ENCODE measurements at places on chromosomes 3 and 15.

GRCh38 chr15:84829428-84829827 is 12.3 kb downstream of the ALPK3 start:
- DNase-seq, result no peak

DNA sequence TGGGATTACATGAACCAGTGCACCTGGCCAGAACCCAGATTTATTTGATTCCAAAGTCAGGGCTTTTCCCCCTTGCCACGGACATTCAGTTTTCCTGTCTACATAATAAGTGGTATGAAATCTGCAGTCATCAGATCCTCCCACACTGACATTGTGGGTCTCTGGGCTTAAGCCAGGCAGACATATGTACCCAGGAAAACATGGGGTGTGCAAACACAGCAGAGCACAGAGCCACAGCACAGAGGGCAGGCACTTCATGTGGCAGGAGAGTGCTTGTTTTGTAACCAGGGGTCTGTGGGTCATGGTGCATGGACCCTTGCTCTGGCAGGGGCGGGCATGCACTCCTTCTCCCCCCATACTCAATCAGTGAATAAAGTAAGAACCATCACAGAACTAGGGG is 6.1 kb upstream of the ABTB1 start:
- no peak for DNase-seq

- no peak for DNase-seq
These were observed 46.8 kb downstream of the SST start for GRCh38 chr3:187623285-187623814.

- DNase-seq, result no peak
These were observed at the start of gene MLH1 for GRCh38 chr3:36993326-36994283. MLH1 (plus strand) TSS chr3:36993518; CDS start chr3:36993548, 30 bp downstream.

- DNase-seq, result no peak
These were observed 7.4 kb downstream of the STARD9 start for GRCh38 chr15:42582569-42583375.

GRCh38 chr3:101320475-101320874 is at the start of gene IMPG2:
IMPG2 (minus strand) TSS chr3:101320575; CDS start chr3:101320372, 203 bp downstream.
- no peak for DNase-seq

DNA sequence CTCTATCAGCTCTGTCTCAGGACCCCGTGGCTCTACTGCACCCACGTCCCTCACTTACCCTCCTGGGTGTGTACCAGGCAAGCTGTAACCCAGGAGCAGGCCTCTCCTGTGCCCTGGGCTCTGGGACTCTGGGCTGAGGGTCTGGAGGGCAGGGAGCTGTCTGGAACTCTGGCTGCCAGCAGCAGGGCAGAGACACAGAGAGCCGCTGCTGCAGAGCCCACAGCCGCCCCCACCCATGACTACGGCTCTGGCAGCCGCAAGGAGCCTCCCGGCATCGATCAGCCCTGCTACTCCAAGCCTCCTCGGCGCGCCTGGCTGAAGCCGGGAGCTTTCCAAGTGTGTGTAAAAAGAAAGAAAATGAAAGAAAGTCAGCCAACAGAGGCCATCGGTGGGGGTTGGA is 103.7 kb upstream of the ATP2B2 start:
- no peak for DNase-seq

DNA sequence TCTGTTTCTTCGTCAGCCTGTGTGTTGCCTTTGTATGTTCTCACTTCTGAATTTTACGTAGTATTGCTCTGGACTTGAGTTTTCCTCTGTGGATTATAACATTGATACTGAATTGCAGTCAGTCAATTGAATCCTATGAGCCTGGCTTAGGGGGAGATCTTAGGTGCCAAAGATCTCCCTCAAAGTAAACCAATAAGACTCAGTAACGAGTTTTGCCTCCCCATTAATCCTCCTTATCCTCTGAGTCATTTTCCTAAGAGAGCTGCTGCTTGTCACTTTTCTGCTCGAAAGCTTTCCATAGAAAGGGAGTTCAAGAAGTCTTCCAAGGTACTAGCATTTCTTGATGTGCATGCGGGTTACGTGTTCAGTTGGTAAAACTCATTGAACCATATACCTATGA is 126.4 kb downstream of the CHDH start:
- no peak for DNase-seq

GRCh38 chr15:69848096-69848495 is 249.6 kb downstream of the TLE3 start:
- no peak for DNase-seq

GRCh38 chr3:72176537-72177041 is 391.6 kb upstream of the PROK2 start:
- DNase-seq, result no peak

DNA sequence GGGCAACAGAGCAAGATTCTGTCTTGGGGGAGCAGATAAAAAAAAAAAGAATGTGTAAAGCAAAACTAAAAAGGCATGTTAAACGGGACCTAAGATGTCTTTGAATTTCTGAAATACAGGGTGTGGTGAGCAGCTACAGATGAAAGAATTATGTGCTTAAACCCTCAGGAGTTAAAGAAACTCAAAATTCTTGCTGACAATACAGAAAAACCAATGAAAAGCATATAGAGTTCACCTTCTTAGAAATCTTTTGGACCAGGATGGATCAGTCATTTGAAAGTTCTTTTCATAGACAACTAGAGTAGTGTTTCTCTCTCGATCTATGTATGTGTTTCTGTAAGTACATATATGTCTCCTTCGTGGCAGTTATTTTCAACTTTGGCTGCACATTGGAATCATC is 31.4 kb downstream of the TUBGCP4 start:
- no peak for DNase-seq

DNA sequence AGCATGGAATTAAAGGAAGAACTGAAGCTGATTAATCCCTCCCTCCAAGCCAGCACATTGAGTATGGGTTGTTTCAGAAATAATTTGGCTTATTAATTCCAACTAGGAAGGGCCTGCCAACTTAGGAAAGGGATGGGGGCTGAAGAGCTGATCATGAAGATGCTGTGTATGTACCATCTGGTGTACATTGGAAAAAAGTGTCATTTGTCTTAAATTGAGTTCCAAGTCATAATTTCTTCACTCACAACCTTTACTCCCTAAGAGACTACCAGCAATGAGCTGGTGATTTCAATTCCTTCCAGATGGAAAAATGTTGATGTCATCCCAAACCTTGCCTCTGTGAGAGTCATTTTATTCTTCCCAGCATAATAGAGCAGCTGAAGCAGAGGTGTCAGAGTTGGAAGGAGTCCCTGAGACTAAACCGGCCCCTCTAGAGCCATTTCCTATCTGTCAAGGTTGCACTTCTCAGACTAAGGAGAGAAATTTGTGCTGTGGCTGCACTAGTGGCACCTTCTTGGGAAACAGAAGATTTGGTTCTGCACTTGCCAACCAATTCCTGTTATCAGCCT is 79.4 kb downstream of the GTPBP8 start:
- no peak for DNase-seq

- no peak for DNase-seq
These were observed 60.8 kb downstream of the CGGBP1 start for GRCh38 chr3:87997966-87998365.

- no peak for DNase-seq
These were observed 155.7 kb downstream of the LIPC start for GRCh38 chr15:58587486-58587885.

GRCh38 chr3:141081141-141081795 is 30.1 kb downstream of the SPSB4 start:
- DNase-seq, result no peak

GRCh38 chr15:82093774-82094211 is 48.0 kb upstream of the MEX3B start:
- DNase-seq, result no peak

GRCh38 chr3:69378112-69378802 is 7.6 kb downstream of the FRMD4B start:
- no peak for DNase-seq

GRCh38 chr15:29220852-29221251 is 48.8 kb downstream of the NSMCE3 start:
- no peak for DNase-seq

DNA sequence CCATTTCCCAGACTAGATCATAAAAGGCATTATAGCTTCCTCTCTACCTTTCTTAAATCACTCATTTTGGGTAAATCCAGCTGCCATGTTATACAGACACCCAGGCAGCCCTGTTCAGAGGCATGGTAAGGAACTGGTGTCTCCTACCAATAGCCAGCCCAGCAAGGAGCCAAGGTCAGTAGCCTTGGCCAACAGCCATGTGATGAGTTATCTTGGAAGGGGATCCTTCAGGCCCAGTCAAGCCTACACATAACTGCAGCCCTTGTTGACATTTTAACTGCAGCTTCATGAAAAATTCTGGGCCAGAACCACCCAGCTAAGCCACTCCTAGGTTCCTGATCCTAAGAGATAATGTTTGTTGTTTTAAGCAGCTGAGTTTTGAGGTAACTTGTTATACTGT is 29.0 kb upstream of the ZMAT3 start:
- no peak for DNase-seq

GRCh38 chr3:127050733-127051132 is 67.8 kb downstream of the PLXNA1 start:
- no peak for DNase-seq

DNA sequence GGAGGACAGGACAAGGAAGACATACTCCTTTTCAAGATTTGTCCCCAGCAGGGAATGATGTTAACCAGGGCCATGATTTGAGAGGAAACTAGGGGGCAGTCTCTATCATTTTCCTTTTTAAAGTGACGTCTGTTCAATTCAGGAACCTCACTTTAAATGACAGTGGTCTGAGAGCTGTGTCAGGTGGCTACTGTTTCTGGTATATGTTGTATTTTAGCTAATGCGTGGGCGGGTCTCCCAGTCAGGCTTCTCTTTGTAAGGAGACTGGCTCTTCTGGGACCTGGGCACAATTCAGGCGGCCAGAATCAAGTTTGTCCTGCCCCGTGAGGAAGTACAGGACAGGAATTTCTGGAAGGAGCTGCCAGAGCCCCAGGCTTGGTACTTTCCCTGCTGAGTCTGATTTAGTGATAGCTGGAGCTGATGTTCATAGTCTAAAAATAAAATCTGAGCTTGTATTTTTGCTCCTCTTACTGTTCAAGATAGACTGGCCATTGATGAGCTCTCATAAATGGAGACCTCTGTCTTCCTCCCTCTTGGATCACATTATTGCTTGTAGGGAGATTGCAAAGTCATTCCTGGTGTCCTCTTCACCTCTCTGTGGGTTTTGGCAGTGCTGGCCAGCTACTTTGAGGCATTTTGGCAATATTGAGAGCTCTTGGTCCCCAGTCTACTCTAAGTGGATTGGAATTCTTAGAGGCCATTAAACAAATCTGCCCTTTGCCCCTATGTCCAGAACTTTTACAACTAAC is 25.6 kb downstream of the SQOR start:
- DNase-seq, result no peak

DNA sequence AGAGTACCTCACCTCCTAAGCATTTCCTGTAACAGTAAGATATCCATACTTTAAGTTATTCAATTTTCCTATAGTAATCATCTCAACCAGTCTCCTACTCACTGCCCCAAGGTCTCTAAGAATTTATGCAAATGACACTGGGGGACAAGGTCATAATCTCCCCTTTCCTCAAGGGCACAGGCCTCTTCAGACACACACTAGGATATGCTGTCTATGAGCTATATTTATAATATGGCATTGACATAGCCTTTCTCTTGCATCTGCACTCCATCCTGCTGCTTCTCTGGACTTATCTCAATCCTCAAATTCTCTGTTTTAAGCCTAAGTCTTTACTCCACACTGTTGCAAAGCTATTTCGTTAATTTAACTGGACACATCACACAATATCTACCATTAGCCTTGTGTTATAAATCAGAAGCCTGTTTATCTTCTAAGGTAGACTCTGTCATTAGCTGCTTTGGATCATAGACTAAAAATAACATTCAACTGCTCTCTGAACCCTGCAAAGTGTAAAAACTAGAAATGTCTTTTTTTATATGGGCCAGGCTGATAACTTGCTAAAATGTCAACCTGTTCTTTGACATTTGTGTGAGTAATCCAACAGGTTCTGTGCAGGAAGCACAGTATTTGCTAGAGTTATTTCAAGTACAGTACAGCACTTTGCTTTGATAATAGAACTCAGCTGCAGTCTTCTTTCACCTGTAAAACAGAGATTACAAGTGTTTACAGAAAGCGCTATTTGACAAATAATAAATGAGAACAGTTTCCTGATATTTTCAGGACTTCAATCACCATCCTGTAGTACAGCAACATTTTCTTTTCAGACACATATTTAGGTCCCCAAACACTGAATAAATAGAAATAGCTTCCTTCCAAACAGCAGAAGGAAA is 17.8 kb upstream of the SEC62 start:
- DNase-seq, result no peak

- DNase-seq, result no peak
These were observed 12.9 kb downstream of the BDH1 start for GRCh38 chr3:197542741-197543454.

GRCh38 chr3:61808526-61808925 is 247.2 kb downstream of the PTPRG start:
- no peak for DNase-seq

GRCh38 chr15:41490355-41490754 is 3.3 kb upstream of the ITPKA start:
- no peak for DNase-seq

DNA sequence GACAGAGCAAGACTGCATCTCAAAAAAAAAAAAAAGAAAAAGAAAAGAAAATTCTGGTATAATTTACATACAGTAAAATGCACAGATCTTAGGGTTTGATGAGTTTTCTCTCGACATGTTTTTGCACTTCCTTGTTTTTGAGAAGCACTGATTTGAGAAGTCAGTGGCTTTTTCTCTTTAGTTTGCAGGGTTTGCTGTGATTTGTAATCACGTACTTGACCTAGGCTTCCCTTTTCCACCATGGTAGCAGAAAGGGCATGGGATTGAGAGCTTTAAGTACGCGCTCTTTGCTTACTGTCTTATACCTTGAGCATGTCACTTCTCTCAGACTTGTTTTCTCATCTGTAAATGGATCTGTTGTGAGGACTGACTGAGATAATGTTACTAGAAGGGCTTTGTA is 4.1 kb downstream of the VHL start:
- no peak for DNase-seq

- no peak for DNase-seq
These were observed 41.5 kb downstream of the MUC4 start for GRCh38 chr3:195770081-195770840.

DNA sequence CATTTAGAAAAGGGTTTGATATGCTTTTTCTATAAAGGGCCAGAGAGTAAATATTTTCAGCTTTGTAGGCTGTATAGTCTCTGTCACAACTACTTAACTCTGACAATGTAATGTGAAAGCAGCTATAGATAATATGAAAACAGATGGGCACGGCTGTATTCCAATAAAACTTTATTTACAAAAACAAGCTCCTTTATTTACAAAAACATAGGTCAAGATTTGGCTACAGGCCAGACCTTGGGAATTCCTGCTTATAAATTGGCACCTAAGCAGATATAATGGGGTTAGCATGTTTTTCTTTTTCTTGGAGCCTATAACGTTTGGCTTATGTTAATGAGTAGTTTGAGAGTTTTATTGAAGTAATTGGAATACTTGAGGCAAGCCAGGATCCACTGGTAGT is 119.4 kb upstream of the CGNL1 start:
- no peak for DNase-seq

DNA sequence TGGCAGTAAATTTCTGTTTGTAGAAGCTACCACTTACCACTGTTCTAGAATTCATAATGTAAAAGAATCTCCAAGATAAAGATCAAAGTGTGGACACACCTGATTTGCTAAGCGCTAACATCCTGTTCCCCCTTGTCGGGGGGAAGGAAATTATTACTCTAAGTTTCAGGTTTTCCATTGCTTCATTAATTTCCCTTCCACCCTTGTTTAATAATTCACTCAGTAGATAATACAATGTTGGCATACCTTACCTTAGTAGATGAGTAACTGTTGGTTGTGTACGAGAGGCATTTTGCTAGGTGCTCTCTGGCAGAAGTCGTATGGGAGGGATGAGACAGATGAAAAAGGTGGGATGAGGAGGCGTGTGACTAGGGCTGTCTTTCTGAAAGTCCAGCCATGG is 641.2 kb upstream of the ARRDC4 start:
- no peak for DNase-seq
